ENCODE measurements at places on chromosomes 11 and 22. TPM values are rescaled to one million over a fixed set of nuclear protein-coding genes. Genes with fewer than 3 reads are reported as not detected.

The SHISA8 gene
- total RNA-seq = not detected

The SCO2 gene
- 2.6 TPM for total RNA-seq

The POTEH gene
- not detected for total RNA-seq

The OR52I1 gene
- total RNA-seq = not detected

The TEX12 gene
- 0.23 TPM for total RNA-seq

All from glomerular endothelial cell (primary cell).